ENCODE measurements at places on chromosomes 3 and 15. TPM values are rescaled to one million over a fixed set of nuclear protein-coding genes. Genes with fewer than 3 reads are reported as not detected.

DNA sequence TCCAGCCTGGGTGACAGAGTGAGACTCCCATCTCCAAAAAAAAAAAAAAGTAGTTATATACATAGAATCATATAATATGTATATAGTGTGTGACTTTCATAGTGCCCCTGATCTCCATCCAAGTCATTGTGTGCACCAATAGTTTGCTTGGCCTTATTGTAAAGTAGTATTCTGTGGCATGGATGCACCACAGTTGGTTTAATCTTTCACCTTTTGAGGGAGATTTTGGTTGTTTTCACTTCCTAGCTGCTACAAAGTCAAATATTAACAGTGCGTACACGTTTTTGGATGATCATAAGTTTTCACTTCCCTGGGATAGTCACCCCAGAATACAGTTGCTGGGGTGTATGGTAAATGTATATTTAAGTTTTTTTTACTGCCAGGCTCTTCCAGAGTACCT is 162.8 kb downstream of the PTPRG start:
- H3K4me3 ChIP-seq: no peak overlapping the region
- no peak overlapping the region for H3K27ac ChIP-seq
- DNase-seq: no peak
- no peaks in the 10 kb centered on the region for H3K36me3 ChIP-seq
- H3K27me3 ChIP-seq: no peaks in the 10 kb centered on the region

- no peak overlapping the region for H3K27ac ChIP-seq
- H3K36me3 ChIP-seq: peaks cover 7% of the 10 kb centered on the region
- H3K27me3 ChIP-seq: peaks cover 14% of the 10 kb centered on the region
- H3K4me3 ChIP-seq: no peak overlapping the region
These were observed 3.1 kb upstream of the ANPEP start for GRCh38 chr15:89817701-89818280.

DNA sequence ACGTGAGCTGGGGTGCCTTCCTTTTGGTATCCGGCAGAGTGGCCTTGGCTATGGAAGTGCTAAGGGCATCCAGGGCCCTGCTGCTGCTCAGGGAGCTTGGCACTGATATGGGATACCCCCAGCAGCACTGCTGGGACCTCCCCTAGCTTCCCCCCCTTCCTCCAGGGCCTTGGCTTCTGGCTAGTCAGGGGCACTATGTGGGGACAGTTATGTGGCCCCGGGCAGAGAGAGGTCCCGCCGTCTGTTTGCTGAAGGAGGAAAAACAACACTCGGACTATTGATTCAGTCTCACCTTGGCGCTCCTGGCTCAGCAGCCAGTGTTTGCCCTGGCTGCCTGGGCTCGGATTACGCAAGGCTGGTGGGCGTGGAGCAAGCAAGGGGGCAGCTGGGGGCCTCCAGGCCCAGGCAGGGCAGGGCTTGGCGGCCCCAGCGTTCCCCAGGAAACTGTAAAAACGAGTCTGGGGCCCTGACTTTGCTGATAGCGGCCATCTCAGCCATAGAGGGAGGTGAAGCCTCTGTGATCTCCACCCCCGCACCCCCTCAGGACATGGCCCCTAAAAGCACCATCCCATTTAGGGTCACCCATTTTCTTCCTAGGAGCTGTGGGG is 5.7 kb downstream of the FURIN start:
- H3K27me3 ChIP-seq: peaks cover 9% of the 10 kb centered on the region
- H3K4me1 ChIP-seq: peaks cover 36% of the 10 kb centered on the region
- H3K4me3 ChIP-seq: no peak overlapping the region
- H3K27ac ChIP-seq: no peak overlapping the region
- peaks cover 24% of the 10 kb centered on the region for H3K36me3 ChIP-seq
- DNase-seq: no peak

DNA sequence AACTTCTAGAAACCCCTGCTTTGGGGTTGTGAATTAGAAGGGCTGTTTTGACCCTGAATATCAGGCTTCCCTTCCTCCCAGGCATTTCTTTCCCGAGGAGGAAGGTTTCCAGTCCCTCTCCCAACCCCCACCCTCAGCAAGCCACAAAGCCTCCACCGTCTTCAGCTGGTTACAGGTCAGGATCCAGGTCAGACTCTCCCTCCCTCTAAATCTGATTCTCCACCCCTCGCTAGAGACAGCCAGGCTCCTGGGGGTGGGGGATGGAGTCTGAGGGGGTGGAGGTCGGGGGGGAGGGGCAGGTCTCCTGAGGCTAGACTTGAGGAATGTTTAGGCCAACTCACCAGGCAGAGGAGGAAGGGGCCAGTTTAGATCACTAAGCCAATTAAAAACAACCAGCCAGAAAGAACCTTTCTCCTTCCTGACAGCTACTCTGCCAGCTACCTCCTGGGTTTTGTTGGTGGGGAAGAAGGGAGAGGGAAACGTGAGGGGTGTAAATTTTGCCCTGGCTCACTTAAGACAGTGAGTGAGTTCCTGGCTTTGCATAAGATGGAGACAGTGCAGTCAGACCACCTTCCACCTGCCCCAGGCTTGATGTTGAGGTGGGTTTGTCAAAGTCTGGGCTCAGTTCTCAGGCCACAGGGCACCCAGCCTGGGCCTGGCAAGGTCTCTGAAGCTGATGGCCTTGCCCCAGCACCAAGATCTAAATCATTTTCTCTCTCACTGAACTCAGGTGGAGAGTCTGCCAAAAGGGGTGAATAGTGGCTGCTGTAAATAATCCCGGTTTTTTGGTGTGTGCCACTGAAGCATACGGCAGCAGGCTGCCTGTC is 19.5 kb downstream of the BMF start:
- peaks cover 8% of the 10 kb centered on the region for H3K27me3 ChIP-seq
- peaks cover 33% of the 10 kb centered on the region for H3K36me3 ChIP-seq
- no peak for DNase-seq
- peak overlapping the region; percentile 78 for H3K4me3 ChIP-seq
- peak overlapping the region; percentile 63 for H3K27ac ChIP-seq

GRCh38 chr3:168312984-168313383 is 217.3 kb upstream of the GOLIM4 start:
- H3K36me3 ChIP-seq: no peaks in the 10 kb centered on the region
- H3K4me1 ChIP-seq: no peaks in the 10 kb centered on the region
- H3K4me3 ChIP-seq: no peak overlapping the region
- no peak overlapping the region for H3K27ac ChIP-seq

- no peak for DNase-seq
- peak overlapping the region; percentile 70 for H3K27ac ChIP-seq
- peaks cover 18% of the 10 kb centered on the region for H3K36me3 ChIP-seq
These were observed 117.8 kb upstream of the IQSEC1 start for GRCh38 chr3:13191016-13191415.

DNA sequence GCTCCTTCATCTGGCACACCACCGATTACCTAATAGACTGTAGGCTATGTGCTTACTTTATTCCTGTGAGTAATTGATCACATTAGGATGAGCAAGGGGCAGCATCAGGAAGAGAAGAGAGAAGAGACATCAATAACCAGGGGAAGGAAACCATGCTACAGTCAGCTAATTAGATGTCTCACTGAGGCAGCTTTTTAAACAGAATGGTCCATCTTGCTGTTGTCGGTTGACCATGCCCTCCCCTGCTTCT is 278.4 kb downstream of the RPLP1 start:
- H3K27ac ChIP-seq: peak overlapping the region; percentile 70
- peaks cover 3% of the 10 kb centered on the region for H3K27me3 ChIP-seq
- no peak for DNase-seq
- peaks cover 3% of the 10 kb centered on the region for H3K36me3 ChIP-seq

GRCh38 chr3:155972885-155973584 is 102.6 kb downstream of the GMPS start:
- H3K36me3 ChIP-seq: no peaks in the 10 kb centered on the region
- H3K27me3 ChIP-seq: no peaks in the 10 kb centered on the region
- DNase-seq: no peak
- no peak overlapping the region for H3K27ac ChIP-seq
- H3K4me1 ChIP-seq: no peaks in the 10 kb centered on the region
- H3K4me3 ChIP-seq: no peak overlapping the region

DNA sequence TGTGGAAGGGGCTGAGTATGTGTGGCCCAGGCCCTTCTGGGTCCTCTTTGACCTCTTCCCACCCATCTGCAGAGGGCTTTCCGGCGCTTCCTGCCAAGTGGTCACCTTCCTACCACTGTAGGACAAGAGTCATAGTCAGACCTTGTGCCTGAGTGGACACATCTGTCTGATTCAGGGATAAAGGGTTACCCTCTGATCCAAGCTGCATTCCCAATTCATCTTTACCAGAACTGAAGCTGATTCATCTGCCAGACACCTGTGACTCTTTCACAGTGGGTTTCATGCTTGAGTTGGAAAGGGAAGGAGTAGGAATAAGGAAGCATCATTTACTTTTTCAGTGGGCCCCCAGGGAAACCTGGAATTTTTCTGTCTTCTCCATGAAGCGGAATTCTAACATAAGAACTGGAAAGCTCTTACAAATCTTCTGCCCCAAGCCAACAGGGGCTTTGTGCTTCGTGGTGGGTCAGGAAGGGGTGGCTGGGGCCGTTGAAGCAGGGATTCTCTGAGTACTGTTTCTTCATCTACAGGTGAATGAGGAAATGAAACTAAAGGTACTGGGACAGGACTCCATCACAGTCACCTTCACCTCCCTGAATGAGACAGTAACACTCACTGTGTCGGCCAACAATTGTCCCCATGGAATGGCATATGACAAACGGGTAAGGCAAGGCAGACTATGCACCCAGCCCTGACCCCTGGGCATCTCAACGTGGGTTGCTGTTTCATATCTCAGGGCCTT is 46.4 kb downstream of the C3orf20 start:
- peaks cover 8% of the 10 kb centered on the region for H3K36me3 ChIP-seq
- peaks cover 13% of the 10 kb centered on the region for H3K4me1 ChIP-seq
- DNase-seq: no peak
- H3K27ac ChIP-seq: no peak overlapping the region

DNA sequence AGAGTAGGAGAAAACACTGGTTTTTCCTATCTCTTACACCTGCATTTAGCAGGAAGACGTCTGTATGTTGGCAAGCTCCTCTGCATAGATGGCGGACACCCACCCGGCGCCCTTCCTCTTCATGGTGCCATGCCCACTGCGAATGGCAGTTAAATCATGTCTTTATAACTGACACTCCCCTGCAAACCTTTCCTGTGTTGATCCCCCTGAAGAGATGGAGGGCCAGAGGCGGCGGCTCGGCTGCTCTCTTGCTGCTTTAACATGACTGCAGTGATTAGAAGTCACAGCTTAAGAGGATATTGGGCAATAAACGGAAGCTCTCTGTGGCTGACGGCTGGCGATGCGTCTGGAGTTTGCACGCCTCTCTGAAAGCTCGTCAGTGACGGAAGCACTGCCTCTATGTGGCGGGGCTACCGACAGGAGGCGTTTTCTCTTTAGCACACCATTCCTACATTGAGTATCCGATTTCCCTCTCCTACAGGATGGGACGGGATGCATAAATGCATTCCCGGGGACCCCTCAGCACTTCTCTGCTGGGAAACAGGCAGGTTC is 25.5 kb upstream of the SNRPA1 start:
- H3K36me3 ChIP-seq: no peaks in the 10 kb centered on the region
- H3K4me3 ChIP-seq: no peak overlapping the region
- no peak overlapping the region for H3K27ac ChIP-seq
- DNase-seq: peak; percentile 59
- H3K4me1 ChIP-seq: peaks cover 2% of the 10 kb centered on the region
- H3K27me3 ChIP-seq: peaks cover 9% of the 10 kb centered on the region

GRCh38 chr15:31245135-31245689 is 81.4 kb upstream of the KLF13 start:
- H3K27me3 ChIP-seq: peaks cover 4% of the 10 kb centered on the region
- no peaks in the 10 kb centered on the region for H3K4me1 ChIP-seq

DNA sequence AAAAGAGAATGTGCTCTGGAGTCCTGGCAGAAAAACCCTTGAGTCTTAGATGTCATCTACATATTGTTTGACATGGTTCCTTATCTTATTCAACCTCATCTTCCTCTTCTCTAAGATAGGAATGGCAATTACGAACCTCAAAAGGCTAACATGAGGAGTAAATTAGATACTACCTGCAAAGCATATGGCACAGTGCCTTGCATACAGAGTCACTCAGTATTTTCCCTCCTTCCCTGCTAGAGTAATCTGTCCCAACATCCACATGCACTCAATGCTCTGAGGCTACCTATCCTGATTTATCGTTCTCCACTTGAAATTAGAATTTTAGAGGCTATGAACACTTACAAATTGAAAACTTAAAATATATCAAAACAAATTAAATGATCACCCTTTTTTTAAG is 386.7 kb downstream of the RSL24D1 start:
- H3K4me3 ChIP-seq: no peak overlapping the region
- no peak overlapping the region for H3K27ac ChIP-seq
- DNase-seq: no peak
- peaks cover 5% of the 10 kb centered on the region for H3K36me3 ChIP-seq

DNA sequence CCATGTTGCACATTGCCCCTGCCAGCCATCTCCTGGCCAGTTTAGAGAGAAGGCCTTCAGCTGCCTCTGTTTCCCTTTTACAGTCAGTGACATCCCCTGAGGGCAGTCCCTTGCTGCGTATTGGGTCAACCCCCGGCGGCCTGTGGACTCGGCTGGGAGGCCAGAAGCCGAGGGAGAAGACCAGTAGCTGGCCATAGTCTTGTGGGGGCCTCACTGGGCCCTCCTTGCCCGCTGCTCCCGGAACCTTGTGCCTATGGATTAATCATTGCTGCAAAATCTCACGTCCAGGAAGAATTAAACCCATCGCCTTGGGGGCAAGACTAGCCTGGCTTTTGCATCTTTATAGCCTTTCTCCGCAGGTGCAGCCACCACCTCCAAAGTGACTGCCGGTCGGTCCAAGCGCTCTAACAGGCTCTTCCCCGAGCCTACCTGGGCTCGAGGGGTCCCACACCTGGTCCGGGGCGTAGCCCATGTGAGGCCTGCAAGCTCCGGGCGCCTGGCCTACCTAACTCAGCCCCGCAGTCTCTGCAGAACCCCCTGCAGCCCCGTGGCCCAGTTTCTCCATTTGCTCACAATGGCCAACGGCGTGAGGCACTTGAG is 870 bp upstream of the CHAC1 start:
- no peak for DNase-seq
- H3K4me1 ChIP-seq: peaks cover 29% of the 10 kb centered on the region
- peak overlapping the region; percentile 87 for H3K4me3 ChIP-seq
- H3K36me3 ChIP-seq: peaks cover 5% of the 10 kb centered on the region
- no peak overlapping the region for H3K27ac ChIP-seq

- H3K27ac ChIP-seq: peak overlapping the region; percentile 33
- DNase-seq: no peak
- H3K4me1 ChIP-seq: peaks cover 36% of the 10 kb centered on the region
- H3K27me3 ChIP-seq: peaks cover 7% of the 10 kb centered on the region
These were observed 28.7 kb downstream of the CMTM7 start for GRCh38 chr3:32420126-32421038.

TRAIP gene
- 6.2 TPM for total RNA-seq

CHRM5 gene
- total RNA-seq: not detected

CMTM8 gene
- 16.2 TPM for total RNA-seq

CNBP gene
- total RNA-seq: 192 TPM

LRRC2 gene
- total RNA-seq: 0.23 TPM

FAM98B gene
- 24.6 TPM for total RNA-seq

ATP2B2 gene
- 1.7 TPM for total RNA-seq

MLH1 gene
- total RNA-seq: 42.9 TPM

BCL2A1 gene
- 2.1 TPM for total RNA-seq

CHMP2B gene
- 40.7 TPM for total RNA-seq

MEX3B gene
- 98.2 TPM for total RNA-seq

All from endothelial cell (in vitro differentiated cells).